ENCODE measurements at places on chromosomes 11 and 22.

DNA sequence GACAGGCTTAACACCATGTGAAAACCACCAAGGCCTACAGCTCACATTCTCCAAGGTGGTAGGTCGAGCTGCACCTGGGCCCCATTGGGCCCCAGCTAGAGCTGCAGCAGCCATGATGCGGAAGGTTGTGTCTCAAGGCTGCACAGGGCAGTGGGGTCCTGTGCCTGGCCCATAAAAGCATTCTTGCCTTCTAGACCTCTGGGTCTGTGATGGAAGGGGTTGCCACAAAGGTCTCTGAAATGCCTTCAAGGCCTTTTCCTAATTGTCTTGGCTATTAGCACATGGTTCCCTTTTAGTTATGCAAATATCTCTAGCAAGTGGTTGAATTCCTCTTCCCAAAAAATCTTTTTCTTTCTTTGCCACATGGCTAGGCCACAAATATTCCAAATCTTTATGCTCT is 52.5 kb upstream of the C11orf58 start:
- DNase-seq: peak; percentile 42

DNA sequence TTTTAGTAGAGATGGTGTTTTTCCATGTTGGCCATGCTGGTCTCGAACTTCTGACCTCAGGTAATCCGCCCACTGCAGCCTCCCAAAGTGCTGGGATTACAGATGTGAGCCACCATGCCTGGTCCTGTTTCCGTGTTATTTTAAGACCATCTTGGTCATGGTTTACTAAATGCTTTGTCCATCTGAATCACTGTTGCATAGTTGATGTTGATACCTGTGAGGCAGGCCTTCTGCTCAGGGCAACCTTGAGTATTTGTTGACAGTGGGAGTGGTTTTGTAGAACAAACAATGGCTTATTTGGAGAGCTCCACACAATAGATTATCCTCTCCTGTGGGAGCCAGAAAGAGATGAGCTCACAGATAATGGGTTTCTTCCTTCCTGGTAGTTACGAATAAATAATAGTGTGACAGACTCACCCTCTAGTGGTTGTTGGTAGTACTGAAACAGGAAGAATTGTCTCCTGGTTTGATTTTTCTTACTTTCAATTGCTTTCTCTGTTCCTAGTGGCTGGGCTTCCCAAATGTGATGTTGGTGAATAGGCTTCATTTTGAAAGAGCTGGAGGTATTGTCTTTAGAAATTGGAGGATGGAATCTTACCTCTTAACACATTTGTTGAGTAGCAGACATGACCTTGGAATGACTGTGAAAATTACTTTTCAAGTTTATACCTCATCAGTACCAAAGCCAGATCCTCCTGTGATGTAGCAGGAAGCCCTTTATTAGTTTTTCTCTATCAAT is 39.0 kb downstream of the CTNND1 start:
- peak; percentile 40 for DNase-seq

GRCh38 chr22:36548606-36549005 is 19.6 kb upstream of the EIF3D start:
- no peak for DNase-seq

- DNase-seq: peak; percentile 85
Observed at GRCh38 chr22:21632237-21632895, at the start of gene CCDC116. TSS of gene CCDC116 (plus strand) at chr22:21632760. CDS start at chr22:21633182, 422 bp downstream.

DNA sequence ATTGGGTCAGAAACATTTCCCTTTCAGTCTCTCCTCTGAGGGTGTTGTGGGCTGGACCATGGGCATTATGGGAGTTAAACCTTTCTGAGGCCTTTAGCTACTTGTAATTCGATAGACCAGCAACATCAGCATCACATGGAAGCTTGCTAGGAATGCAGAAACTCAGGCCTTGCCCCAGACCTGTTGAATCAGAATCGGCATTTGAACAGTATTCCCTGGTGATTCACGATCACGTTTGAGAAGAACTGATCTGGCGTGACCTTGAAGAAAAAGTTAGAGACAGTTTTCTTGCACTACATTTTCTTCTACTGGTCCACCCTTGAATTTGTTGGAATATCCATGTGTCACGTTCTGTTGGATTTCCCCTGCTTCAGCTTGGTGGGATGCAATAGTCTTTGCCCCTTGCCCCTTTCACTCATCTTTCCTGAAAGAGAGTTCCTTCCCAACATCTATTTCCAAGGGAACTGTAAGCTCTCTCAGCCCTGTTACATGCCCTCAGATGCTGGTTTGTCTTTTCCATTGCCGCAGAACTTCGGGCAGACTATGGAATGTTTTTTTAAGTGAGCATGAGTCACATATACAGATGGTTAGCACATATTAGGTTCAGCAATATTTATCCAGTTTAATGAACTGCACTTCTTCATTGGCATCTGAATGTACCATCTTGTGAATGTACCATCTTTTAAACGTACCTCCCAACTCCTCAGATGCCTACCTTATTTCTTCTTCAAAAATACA is 23.9 kb downstream of the EHF start:
- DNase-seq: no peak

- DNase-seq: no peak
Observed at GRCh38 chr11:85960678-85961077, 105.5 kb downstream of the CCDC83 start.

DNA sequence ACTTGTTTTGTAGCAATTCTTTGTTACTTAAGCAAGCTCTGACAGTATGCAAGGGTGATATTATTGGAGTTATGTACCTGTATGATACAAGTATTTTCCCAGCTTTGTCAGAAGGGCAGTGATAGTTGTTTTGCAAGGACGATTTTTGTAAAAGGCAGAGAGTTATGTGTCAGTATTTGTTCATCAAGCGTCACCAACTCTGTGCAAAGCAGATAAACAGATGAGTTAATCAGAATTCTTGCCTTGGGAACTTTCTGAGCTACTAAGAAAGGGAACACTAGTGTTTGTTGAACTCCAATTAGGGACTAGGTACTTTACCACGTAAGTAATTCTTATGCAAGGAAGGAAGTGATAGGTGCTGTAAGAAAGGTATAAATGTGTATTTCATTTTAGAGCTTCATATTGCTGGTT is 1.4 kb downstream of the USP47 start:
- no peak for DNase-seq

GRCh38 chr11:128555606-128556005 is 31.8 kb downstream of the ETS1 start:
- DNase-seq: peak; percentile 16

DNA sequence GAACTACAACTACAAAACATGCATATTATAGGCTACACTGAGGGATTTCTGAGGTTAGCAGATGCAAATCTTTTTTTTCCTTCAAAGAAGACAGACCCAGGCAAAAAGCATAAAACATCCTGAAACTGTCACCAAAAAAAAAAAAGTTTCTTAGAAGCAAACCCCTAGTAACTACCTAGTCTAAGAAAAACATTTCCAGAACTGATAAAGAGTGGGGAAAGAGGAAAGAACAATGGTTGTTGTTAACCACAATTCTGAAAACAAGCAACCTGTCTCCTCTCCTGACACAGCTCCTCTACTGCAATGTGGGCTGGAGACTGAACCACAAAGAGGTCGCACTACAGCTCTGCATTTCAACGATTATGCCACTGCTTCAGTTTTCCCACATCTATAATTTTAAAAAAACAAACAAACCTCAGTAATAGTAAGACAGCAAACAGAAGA is 15.0 kb downstream of the DENND5A start:
- no peak for DNase-seq

GRCh38 chr11:119081682-119082260 is 2.9 kb upstream of the HMBS start:
- DNase-seq: no peak

GRCh38 chr11:104905271-104905670 is 7.0 kb upstream of the CASP12 start:
- no peak for DNase-seq

DNA sequence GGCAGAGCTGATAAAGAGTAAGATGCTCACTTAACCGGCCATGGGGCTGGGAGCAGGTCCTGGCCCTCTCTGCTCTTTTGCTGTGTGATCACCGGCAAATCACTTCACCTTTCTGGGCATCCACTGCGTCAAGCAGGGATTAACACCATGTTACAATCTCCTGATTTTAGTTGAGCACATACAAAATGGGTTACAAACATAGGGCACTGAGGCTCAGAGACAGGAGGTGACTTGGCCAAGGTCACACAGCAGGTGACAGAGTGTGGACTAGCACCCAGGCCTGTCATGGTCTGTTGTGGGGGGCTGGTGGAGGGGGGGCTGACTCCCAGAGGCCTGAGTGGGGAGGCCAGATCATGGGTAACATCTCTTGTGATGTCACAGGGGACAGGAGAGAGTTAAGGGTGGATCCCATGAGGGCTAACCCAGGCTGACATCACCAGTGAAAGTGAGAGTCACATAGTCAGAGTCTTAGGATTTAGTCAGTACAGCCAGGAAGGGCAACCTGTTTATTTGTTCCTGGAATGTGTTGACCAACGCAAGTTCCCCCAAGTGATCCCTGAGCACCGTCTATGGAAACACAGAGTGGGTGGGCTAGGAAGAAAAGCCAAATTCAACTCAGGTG is 27.8 kb downstream of the GDPD5 start:
- no peak for DNase-seq

- DNase-seq: no peak
Observed at GRCh38 chr22:41401781-41402648, 20.3 kb downstream of the TEF start.

GRCh38 chr22:20279662-20280134 is 11.6 kb upstream of the RTN4R start:
- DNase-seq: no peak

Data from HAP-1 (cell line).